ENCODE measurements at places on chromosomes 2 and 18. TPM values are rescaled to one million over a fixed set of nuclear protein-coding genes. Genes with fewer than 3 reads are reported as not detected.

DNA sequence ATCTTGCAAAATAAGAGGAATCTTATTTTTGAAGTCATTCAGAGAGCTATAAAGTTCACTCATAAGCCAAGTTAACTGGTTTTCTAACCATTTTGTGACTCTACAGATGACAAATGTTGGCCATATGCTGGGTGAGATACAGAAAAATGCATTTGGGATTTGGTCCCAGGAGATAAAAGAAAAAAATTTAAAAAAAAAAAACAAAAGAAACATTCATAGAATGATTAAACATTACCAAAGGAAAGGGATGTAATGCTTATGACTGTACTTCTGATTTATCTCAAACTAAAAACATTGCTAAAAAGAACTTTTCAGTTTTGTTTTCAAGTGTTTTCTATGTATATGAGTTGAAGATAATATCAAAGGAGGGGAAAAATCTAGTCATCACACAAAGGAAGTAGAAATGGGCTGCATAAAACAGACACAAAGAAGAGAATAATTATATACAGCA lies 43.1 kb downstream of the PELI1 start:
- DNase-seq, result no peak

GRCh38 chr18:79483971-79484491 lies 88.3 kb downstream of the NFATC1 start:
- no peak for DNase-seq

DNA sequence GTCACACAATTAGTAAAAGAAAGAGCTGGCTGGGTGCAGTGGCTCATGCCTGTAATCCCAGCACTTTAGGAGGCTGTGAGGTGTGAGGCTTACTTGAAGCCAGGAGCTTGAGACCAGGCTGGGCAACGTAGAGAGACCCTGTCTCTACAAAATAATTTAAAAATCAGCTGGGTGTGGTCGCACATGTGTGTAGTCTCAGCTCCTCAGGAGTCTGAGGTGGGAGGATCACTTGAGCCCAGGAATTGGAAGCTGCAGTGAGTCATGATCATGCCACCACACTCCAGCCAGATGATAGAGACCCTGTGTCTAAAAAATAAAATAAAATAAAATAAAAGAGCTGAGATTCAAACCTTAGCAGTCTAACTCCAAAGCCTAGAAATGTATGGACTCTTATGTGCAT lies 39.0 kb upstream of the NEDD4L start:
- DNase-seq, result no peak

GRCh38 chr2:209900638-209901037 lies 101.8 kb upstream of the RPE start:
- no peak for DNase-seq

- DNase-seq, result no peak
These were observed 253.5 kb downstream of the DYSF start for GRCh38 chr2:71706836-71707235.

DNA sequence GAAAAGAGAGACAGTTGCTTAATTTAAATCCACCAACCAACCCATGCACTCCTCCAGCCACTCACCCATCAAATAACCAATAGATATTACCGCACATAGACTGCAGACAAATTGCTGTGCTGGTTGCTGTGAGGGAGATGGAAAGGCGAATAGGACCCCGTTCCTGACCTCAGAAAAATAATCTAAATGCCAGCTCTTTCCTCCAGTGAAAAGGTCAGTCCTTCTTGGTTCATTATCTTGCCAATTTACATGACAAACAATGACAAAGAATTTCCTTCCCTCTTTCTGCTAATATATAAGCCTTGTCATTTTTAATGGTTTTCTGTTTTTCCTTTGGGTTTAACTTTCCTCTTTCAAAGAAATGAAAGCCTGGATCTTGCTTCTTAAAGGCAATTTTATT lies 61.6 kb downstream of the MEP1B start:
- no peak for DNase-seq

DNA sequence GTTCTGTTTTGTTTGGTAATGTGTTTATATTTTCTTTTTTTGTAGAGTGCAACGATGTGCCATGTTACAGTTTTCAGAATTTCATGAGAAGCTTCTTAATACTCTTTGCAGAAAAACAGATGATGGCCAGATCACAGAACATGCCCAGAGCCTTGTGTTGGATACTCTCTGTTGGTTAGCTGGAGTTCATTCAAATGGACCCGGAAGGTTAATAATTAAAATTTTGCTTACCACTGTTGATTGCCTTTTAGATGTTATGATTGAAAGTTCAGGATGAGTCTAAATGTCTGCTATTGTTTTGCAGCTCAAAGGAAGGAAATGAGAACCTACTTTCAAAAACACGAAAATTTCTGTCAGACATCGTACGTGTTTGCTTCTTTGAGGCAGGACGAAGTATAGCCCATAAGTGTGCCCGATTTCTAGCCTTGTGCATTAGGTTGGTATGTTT lies 85.2 kb downstream of the BIRC6 start:
- DNase-seq, result no peak

DNA sequence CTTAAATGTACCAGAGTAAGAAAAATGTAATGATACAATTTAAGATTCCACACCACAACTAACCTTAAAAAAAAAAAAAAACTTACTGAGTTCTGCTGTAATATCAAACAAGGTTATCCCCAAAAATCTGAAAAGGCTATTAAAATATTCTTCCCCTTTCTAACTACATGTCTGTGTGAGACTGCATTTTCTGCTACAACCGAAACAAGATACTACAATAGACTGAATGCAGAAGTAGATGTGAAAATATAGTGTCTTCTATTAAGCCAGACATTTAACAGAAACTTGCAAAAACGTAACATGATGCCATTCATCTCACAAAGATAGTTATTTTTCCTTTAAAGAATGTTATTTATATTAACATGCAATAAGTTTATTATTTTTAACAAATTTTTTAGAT lies 16.2 kb downstream of the SS18 start:
- DNase-seq, result no peak

Gene NAT8
- not detected for polyA plus RNA-seq

Gene LRRTM4
- 0.10 TPM for polyA plus RNA-seq

Gene MYL1
- polyA plus RNA-seq, result not detected

Gene HOXD1
- not detected for polyA plus RNA-seq

Gene POLE4
- 42.1 TPM for polyA plus RNA-seq

Gene UGT1A5
- polyA plus RNA-seq, result not detected

Gene RFTN2
- polyA plus RNA-seq, result 0.08 TPM

Gene GDF7
- polyA plus RNA-seq, result 0.03 TPM

Gene CAD
- polyA plus RNA-seq, result 29.3 TPM

Gene ACVR1C
- 0.03 TPM for polyA plus RNA-seq

Gene SKOR2
- polyA plus RNA-seq, result not detected
